Upper lobe of left lung (tissue), 6 donors: ENCODE measurements at places on chromosomes 4 and X. TPM values are rescaled to one million over a fixed set of nuclear protein-coding genes. Genes with fewer than 3 reads are reported as not detected.

YY2 gene
- total RNA-seq: 6.9 TPM

SLC6A14 gene
- total RNA-seq: 22.7 TPM

HEPH gene
- 2.1 TPM for total RNA-seq

LRP2BP gene
- 1.0 TPM for total RNA-seq

AVPR2 gene
- total RNA-seq: not detected

NKX6-1 gene
- 0.11 TPM for total RNA-seq

CMC4 gene
- 14.9 TPM for total RNA-seq

EDNRA gene
- 7.3 TPM for total RNA-seq

CDKL2 gene
- 32.4 TPM for total RNA-seq

AWAT2 gene
- total RNA-seq: not detected
